ENCODE measurements at places on chromosomes 11 and 22.

DNA sequence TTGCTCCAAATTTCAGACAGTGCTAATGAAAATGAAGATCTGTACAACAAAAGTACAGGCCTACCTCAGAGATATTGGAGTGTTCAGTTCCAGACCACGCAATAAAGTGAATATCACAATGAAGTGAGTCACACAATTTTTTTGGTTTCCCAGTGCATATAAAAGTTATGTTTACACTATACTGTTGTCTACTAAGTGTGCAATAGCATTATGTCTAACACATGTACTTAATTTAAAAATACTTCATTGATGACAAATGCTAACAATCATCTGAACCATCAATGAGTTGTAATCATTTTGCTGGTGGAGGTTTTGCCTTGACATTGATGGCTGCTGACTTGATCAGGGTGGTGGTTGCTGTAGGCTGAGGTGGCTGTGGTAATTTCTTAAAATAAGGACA is 60.6 kb upstream of the E2F8 start:
- DNase-seq: no peak

GRCh38 chr22:32717337-32718240 is 83.9 kb upstream of the TIMP3 start:
- no peak for DNase-seq

- DNase-seq: peak; percentile 99
Observed at GRCh38 chr11:62705880-62706849, 1.1 kb downstream of the BSCL2 start.

- DNase-seq: no peak
Observed at GRCh38 chr22:50439871-50440331, 34.9 kb downstream of the SBF1 start.

- DNase-seq: no peak
Observed at GRCh38 chr22:21759646-21760376, 24.2 kb upstream of the YPEL1 start.

DNA sequence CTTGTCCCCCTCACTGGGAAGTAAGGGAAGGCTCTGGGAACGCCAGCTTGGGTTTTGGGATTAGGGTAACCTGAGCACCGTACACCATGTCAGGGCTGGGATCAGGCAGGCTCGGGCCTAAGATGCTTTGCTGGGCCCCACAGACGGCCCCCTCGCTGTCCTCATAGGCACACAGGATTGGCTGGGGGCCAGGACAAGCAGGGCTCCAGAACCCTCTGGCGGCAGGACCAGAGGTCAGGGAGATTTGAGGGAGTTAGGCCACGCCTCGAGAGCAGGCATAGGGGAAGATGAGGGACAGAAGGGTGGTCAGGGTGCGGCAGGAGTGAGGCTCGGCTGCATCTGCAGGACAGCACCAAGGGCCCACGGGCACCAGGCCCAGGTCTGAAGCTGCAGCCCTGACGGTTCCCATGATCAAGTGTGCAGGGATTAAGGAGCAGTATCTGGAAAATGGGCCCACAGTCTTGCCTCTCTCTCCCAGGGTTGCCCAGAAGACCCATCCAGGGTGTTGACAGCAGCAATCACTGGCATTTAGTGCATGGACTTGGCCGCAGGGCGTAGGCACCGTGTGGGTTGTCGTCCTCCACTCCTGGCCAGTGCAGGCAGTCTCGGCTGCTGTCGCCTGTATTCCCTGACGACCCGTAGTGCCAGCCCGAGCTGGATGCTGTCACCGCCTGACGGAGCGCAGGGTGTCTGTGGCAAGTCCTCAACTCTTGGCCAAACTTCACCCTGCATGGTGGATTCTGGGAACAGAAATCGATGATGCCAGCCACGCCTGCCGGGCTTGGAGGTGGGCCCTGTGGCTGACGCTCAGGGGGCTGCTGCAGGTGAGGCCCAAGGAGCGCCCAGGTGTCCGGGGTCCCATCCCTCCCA is 15.7 kb upstream of the GNB1L start:
- no peak for DNase-seq

GRCh38 chr11:2782769-2783168 is 83.0 kb upstream of the KCNQ1OT1 start:
- DNase-seq: no peak

DNA sequence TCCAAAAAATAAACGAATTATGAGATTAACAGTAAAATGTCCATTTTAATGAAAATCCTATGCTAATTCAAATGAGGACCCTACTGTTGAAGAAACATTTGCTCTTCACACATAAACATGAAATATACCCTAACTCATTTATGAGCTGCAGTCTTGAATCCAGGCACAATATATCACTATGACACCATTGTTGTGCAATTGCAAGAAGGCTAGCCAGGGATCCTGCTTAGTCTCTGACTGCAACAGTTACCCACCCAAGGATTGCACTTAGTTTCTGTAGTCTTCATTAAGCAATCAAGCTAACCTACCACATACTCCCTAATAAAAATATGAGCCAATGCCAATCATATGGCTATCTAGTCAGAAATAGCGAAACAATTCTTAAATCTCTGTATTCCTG is 981.0 kb upstream of the FAT3 start:
- DNase-seq: no peak

DNA sequence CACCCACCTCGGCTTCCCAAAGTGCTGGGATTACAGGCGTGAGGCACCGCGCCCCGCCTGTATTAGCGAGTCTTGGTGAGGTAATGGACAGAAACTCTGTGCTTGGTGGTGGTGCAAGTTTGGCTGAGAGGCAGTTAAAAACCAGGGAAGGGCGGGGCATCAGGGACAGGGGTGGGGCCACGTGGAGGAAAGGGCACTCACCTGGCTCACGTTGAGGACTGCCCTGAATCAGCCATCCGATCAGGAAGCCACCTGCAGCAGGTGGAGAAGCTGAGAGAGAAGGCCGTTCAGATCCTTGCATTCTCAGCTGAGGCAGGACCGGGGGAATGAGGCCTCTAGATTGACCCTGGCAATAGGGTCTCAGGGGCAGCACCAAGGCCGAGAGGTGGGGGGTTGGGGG is 12.1 kb upstream of the CHRM1 start:
- DNase-seq: no peak

DNA sequence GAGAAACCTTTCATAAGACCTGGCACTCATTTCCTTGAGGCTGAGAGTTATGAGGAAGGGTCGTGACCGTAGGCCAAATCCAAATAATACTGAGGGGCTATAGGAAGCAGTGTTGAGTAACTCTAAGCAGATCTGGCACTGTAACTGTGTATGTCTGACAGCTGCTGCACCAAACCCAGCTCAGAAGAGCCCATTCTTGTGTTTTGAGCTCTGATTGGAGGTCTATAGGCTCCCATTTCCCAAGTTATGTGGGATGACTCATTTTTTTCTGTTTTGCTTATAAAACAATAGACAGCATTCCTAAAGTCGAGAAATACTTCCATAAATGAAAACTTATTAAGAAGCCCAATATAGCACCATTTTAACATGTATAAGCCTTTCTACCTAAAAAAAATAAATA is 645.8 kb downstream of the DLG2 start:
- DNase-seq: no peak

DNA sequence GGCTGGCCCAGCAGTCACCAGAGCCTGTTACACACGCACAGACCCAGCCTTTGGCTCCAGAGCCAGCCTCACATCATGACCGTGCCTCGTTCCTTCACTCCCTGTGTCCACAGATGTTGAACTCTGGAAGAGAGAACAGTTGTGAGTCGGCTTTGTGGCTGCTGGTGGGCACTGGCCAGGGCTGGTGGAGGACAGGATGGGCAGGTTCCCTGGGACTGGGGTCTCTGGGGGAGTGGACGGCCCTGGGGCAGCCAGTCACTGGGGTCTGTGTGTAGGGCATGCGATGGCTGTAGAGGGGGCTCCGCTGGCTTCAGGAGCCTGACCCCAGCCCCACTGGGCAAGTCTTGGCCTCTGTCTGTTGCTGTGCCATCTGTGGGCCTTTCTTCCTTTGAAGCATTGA is 1070.1 kb downstream of the BRD1 start:
- DNase-seq: no peak

GRCh38 chr11:19952911-19953310 is 207.4 kb downstream of the DBX1 start:
- DNase-seq: no peak

- DNase-seq: no peak
Observed at GRCh38 chr11:17575431-17576425, 28.7 kb downstream of the OTOG start.

DNA sequence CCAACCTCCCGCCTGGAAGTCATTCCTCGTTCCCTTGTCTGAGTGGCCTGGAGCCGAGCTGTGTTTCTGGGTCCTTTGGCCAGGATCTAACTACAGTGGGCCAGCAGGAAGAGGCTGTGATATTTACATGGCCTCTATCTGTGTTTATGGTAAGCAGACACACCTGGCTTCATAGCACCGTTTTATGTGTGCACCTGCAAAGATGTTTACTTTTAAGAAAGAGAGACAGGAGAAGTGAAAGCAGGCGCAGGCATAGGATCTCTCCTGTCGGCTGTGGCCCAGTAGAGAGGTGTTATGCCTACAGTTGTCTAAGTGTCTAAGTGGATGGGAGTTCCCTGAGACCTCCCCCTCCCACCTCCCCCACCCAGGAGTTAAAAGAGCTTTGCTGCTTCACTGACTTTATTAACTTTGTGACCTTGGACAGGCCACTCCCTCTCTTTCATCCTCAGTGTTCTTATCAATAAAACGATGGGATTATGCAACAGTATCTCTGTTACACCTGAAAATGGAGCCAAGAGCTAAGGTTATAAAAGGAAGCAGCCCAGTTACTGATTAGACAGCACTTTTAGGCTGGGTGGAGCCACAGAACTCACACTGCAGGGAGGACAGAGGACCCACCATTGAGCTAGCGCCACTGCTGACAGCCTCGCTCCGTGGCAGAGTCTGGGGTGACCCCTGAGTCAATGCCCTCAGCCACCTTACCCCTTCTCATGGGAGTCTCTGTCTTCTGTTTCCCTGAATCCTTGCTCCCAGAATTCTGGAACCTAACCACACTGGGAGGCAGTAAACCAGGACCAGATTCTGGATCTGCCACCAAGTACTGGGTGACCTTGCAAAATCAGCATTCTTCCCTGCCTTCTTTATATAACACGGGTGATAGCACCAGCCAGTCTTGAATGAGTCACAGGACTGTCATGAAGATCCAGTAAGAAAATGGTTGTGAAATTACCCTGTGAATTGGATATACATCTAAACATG is 22.0 kb downstream of the ST14 start:
- peak; percentile 73 for DNase-seq

GRCh38 chr11:119671561-119672015 is 57.4 kb downstream of the NECTIN1 start:
- peak; percentile 51 for DNase-seq

DNA sequence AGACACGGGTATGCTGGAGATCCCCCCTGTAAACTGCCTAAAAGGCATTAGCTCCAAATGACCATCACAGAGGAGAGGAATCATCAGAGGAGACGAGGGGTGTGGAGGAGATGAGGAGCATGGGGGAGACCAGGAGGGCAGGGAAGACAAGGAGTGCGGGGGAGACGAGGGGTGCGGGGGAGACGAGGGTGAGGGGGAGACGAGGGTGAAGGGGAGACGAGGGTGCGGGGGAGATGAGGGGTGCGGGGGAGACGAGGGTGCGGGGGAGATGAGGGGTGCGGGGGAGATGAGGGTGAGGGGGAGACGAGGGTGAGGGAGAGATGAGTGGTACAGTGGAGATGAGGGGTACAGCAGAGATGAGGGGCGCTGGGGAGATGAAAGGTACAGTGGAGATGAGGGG is 17.5 kb upstream of the GAL start:
- no peak for DNase-seq

GRCh38 chr22:36405221-36405661 is 17.5 kb upstream of the MYH9 start:
- no peak for DNase-seq

- no peak for DNase-seq
Observed at GRCh38 chr11:115300660-115301428, 203.4 kb downstream of the CADM1 start.

- no peak for DNase-seq
Observed at GRCh38 chr11:11899401-11899800, 57.6 kb downstream of the USP47 start.

DNA sequence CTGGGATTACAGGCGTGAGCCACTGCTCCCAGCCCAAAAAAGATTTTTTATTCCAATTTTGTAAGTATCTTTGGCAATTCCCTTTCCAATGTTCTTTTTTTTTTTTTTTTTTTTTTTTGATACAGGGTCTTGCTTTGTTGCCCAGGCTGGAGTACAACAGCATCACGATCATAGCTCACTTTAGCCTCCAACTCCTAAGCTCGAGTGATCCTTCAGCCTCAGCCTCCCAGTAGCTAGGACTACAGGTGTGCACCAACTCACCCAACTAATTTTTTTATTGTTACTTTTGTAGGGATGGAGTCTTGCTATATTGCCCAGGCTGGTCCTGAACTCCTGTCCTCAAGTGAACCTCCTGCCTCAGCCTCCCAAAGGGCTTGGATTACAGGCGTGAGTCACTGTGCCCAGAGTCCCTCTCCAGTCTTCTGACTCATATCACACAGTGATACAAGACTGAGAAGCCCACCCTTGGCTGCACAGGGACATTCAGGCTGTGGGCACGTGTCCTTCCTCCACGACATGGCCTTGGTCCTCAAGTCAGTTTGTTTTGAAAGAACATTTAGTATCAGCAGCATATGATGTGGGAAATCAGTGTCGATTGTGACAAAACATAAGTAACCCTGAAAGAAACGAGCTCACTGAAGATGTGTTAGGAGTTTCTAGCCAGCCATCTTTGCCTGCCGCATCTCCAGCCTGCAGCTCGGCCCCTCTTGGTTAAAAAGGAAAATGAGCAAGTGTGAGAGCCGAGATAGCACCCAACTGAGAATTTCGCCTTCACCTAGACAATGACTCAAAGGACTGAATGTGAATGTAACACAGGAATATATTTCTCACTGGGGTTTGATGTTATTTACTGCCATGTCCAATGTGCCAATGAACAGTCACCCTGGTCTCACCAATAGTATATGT is 175.5 kb downstream of the MN1 start:
- no peak for DNase-seq

- DNase-seq: no peak
Observed at GRCh38 chr22:28247136-28247535, 328.1 kb upstream of the PITPNB start.

DNA sequence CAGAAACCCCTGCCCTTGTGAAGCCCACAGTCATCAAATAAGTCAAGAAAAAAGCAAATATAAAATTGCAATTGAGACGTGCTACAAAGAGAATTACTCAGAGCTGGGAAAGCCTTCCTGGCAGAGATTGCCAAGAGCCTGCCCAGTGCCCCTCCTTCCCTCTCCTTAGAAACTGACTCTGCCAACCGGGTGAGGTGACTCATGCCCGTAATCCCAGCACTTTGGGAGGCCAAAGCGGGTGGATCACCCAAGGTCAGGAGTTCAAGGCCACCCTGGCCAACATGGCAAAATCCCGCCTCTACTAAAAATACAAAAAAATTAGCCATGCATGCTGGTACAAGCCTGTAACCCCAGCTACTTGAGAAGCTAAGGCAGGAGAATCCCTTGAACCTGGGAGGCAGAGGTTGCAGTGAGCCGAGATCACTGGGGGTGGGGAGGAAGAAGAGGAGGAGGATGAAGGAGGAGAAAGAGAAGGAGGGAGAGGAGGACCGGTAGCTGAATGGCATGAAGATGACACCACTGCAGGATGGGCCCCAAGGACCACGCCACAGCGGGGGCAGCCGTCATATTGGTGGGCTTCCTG is 76.1 kb upstream of the RTL6 start:
- DNase-seq: no peak
